Activated B cell treated with CpG ODN at 0.5 μM for 24 hours (primary cell): ENCODE measurements at places on chromosomes 12 and 14.

GRCh38 chr12:65300679-65301349, 22.3 kb downstream of the MSRB3 start:
- DNase-seq: no peak

GRCh38 chr14:75238756-75239455, 39.7 kb upstream of the FOS start:
- no peak for DNase-seq

- DNase-seq: no peak
Measured at GRCh38 chr14:33699300-33699983, 251.4 kb downstream of the EGLN3 start.

- DNase-seq: no peak
Measured at GRCh38 chr14:99513946-99514551, 32.8 kb downstream of the CCNK start.

DNA sequence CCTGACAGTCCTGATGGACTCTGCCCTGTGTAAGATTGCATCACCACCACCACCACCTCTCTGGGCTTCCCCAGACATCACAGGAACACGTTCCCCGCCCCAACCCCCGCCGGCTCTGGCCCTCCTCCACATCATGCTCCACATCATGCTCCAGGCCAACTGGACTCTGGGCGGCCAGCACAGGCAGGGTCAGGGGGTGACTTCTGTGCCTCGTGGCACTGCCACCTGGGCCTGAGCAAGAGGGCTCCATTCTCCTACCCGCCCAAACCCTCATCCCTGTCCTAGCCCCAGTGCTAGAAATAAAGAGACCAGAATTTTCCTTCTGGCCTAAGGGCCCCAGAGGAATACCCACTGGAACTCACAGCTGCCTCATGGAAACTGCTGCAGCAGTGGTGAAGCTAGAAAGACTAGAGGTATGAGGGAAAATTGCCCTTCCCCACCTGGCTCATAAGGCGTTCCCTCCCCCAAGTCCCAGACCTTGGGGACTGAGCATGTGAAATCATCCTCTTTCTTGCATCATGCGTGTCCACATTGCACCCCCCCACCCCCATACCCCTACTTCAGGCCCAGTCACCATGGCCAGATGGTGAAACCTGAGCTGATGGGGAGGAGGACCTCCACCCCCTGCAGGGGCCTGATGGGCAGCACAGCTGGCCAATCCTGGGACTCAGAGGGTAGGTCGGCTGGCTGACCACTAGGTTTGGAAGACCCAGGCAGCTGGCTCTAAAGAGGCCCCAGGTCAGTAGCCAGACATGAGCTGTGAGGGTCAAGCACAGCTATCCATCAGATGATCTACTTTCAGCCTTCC, at the start of gene INHBE:
Gene INHBE, plus strand, starts transcription at position 742 of the 808 bp plus-strand sequence. CDS start 230 bp downstream, outside the sequence.
- no peak for DNase-seq

GRCh38 chr12:54390668-54391551, 6.4 kb upstream of the ZNF385A start:
- peak; percentile 74 for DNase-seq

DNA sequence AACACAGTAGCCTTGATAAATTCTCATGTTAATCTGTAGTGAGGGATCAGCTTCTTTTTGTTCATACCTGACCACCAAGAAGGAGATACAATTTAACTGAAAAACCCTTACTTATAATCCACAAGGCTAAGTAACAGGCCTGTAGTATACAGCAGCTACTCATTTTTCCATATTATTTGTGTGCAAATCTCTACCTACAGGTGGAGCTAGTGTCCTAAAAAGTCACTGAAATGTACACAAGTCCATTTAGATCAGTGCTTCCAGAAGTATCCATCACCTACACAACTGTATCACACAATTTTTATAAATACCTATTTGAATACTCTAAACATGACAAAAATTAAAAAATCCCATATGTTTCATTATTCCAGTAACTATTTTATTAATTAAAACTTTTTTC, 173.2 kb downstream of the SLC35F4 start:
- DNase-seq: no peak

DNA sequence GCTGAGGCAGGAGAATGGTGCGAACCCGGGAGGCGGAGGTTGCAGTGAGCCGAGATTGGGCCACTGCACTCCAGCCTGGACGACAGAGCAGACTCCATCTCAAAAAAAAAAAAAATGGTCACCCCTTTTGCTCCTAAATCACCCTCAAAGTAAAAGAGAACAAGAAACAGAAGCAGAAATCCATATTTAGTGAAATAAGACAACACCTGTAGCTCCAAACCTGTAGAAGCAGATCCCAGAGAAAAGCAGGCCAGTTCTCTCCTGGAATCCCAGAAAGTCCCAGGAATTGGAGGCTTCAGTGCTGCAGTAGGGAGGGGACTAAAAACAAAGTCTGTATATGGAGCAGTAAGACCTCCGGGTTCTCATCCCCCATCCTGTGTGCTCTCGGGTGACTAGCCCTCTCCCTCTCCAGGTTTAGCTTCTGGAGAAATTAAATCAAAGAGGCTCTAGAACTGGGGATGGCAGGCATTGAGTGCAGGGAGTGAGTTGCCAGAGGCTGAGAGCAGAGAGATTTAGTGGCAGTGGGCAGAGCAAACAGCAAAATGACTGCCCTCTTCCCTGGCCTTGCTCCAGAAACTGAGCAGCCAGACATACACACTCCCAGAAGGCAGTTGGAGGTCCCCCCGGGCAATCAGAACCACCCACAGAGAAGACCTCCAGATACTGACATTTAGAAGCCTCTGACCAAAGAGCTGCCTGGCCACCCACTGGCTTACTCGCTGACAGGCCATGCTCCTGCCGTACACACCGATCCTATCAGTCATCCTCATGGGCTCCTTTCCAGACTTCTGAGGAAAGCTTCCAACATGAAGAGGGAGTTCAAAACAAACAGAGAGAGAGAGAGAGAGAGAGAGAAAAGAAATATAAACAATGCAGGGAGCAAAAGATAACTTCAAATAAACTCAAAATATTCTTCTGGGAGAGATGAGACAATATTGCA, 6.3 kb upstream of the MLXIP start:
- no peak for DNase-seq

GRCh38 chr12:94175763-94176668, 27.6 kb downstream of the PLXNC1 start:
- DNase-seq: no peak

GRCh38 chr14:34420547-34421150, 41.4 kb downstream of the SPTSSA start:
- DNase-seq: no peak

- no peak for DNase-seq
Measured at GRCh38 chr14:94356379-94357056, 31.9 kb downstream of the SERPINA1 start.
